ENCODE measurements at places on chromosomes 1 and 21.

DNA sequence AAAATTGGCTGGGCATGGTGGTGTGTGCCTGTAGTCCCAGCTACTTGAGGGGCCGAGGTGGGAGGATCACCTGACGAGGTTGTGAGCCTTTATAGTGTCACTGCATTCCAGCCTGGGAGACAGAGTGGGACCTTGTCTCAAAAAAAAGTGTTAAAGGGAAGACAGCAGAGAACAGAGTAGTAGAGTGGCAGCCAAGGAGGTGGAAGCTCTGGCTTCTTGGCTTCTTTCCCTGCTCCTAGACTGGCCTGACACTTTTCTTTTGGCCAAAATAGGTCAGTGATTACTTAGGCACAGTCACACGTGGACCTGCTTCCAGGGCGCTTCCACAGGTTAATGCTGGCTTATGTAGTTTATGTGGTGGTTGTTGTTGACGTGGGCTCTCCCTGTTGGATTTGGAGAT is 3.2 kb downstream of the DIP2A start:
- DNase-seq: no peak

DNA sequence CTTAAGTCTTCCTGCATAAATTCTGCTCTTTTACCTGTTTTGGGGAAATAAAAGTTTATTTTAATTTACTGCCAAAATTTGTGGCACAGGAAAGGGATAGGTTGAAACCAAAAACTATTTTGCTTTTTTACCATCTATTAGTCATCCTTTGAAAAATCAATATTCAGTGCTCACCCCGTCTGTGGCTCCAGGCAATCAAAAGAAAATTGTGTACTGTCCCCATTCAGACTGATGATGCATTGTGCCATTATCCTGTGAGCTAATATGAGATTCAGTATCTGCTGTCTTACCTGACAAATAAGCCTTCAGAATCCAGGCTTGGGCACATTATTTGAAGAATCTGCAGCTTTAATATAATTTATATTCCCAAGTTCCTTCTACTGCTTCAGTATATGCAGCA is 650.7 kb downstream of the KIF26B start:
- no peak for DNase-seq

DNA sequence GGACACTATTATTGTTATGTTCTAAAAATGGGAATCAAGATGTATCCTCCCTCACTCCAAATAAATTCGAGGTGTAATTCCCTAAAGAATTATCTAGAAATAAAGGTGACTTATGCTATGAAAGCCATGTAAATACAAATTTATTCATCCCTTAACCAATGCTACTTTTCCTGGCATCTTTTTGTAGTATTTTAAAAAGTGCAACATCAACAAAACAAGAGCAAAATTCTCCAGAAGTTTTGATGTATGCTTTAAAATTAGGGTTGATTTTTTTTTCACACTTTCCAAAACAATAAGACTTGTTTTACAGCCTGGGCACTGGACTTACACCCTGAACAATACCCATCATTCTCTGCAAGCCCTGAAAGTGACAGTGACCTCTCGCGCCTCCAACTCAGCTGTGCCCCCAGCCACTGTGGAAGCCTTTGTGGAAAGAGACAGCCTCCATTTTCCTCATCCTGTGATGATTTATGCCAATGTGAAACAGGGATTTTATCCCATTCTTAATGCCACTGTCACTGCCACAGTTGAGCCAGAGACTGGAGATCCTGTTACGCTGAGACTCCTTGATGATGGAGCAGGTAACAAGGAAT is 21.4 kb upstream of the CLCA1 start:
- no peak for DNase-seq

DNA sequence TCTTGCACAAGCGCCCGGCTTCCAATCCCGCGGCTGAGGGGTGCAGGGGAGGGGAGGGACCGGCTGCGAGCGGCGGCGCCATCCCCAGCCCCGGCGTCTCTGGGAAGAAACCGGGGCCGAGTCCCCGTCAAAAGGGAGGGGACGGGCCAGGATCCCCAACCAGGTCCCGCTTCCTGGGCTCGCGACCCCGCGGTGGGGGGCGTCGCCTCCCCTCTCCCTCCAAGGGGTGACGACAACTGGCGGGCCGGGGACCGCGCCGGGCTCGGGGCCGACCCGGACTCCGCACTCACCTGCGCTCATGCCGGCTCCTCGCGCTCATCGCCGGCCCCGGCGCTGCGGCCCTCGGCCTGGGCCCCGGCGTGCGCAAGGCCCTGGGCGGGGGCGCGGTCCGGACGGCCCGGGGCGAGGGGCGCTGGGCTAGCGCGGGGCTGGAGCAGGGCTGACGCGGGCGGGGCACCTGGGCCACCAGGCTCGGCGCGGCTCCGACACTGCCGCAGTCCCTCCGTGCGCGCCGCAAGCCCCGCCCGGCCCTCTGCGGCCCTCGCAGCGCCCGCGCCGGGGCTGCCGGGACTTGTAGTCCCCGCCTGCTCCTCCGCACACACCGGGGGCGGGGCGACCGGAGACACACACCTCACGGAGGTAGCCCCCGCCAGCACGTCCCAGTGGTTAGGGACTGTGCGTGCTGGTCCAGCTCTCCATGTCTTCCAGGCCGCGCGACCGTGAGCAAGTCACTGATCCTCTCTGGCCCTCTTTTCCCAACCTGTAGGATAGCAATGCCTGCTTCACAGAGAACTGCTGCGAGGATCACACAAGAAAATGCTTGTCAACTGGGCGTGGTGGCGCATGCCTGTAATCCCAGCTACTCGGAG is at the start of gene ATP13A2:
ATP13A2 (minus strand) TSS at position 490 of the 869 bp plus-strand sequence; CDS start at position 300, 190 bp downstream.
- peak; percentile 76 for DNase-seq
